Ascending aorta (tissue), 2 donors: ENCODE measurements at places on chromosomes 5 and 9.

GRCh38 chr9:88658311-88658822 lies 123.4 kb downstream of the NXNL2 start:
- no peak for DNase-seq
- H3K36me3 ChIP-seq = no peaks in the 10 kb centered on the region
- H3K4me1 ChIP-seq = peaks cover 8% of the 10 kb centered on the region
- no peak overlapping the region for H3K27ac ChIP-seq
- no peaks in the 10 kb centered on the region for H3K27me3 ChIP-seq

GRCh38 chr5:137073189-137073588 lies 425.9 kb downstream of the SPOCK1 start:
- H3K4me1 ChIP-seq = peaks cover 13% of the 10 kb centered on the region
- no peak for DNase-seq
- no peak overlapping the region for H3K4me3 ChIP-seq
- peak overlapping the region; percentile 87 for H3K27ac ChIP-seq
- no peaks in the 10 kb centered on the region for H3K36me3 ChIP-seq

GRCh38 chr5:83044926-83045325 lies 32.3 kb downstream of the TMEM167A start:
- H3K36me3 ChIP-seq = no peaks in the 10 kb centered on the region
- no peak for DNase-seq
- no peak overlapping the region for H3K27ac ChIP-seq
- H3K4me1 ChIP-seq = no peaks in the 10 kb centered on the region

DNA sequence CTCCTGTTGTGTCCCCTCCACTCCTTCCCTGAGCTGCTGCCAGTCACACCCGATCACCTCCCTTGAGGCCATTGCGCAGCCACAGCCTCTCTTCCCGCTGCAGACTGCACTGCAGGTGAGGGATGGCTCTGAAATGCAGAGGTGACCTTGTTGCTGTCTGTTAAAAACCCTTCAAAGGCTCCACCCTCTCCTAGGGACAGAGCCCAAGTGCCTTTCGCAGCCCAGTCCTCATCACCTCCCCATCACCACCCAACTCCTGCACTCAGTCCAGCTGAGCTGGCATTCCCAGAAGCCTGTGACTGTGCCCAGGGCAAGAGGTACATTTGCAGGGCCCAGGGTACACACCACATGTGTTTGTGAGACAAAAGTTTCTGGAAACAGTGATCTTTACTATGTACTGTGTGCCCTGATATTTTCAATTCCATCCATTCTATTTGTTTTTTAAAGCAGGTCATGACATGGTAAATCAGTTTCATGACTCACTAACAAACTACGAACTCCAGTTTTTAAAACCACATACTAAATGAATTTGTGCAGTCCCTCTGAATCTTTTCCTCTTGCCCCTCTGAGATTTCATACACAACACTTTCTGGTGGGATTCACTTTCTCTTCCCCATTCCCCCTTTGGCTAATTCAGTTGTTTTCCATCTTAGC lies 73.0 kb upstream of the SPOCK1 start:
- H3K4me3 ChIP-seq = no peak overlapping the region
- no peak overlapping the region for H3K27ac ChIP-seq
- DNase-seq = no peak
- no peaks in the 10 kb centered on the region for H3K36me3 ChIP-seq
- H3K4me1 ChIP-seq = no peaks in the 10 kb centered on the region

DNA sequence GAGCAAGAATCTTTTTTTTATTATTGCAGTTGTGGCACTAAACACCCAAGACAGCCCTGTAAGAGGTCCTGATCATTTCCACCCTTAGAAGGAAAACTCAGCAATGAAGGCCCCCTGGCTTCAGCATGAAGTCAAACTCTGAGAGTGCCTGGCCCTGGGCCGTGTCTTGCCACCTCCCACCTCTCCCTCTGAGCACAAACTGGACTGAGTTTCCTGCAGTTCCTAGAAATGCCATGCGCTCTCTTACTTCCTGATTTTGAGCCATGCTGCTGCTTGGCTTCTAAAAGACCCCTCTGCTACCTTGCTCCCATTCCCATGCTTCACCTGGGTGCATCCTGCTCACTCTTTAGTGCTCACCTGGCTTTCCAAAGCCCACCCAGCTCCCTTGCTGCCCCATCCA lies 140.4 kb upstream of the KLF9 start:
- H3K4me1 ChIP-seq = no peaks in the 10 kb centered on the region
- no peaks in the 10 kb centered on the region for H3K36me3 ChIP-seq
- H3K4me3 ChIP-seq = no peak overlapping the region
- H3K27ac ChIP-seq = peak overlapping the region; percentile 5
- H3K27me3 ChIP-seq = no peaks in the 10 kb centered on the region

DNA sequence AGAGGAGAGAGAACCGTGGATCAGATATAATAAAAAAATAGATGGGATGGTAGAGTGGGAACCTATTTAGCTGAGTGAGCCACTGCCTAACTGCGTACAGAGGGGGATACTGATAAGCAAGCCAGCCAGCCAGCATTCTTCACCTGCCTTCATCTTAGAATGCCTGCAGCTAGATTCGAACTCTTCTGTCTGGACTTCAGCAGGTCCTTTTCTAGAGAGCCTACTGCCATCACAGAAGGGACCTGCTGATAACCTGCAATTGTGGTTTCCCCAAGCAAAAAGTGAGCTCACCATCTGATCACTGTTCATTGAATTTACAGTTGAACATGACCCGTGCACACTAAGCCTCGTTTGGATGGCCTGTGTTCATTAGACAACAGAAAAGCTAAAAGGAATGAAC lies 109.4 kb downstream of the CDC42SE2 start:
- DNase-seq = no peak
- H3K36me3 ChIP-seq = no peaks in the 10 kb centered on the region
- H3K27ac ChIP-seq = no peak overlapping the region
- no peaks in the 10 kb centered on the region for H3K27me3 ChIP-seq
- no peak overlapping the region for H3K4me3 ChIP-seq
- no peaks in the 10 kb centered on the region for H3K4me1 ChIP-seq

DNA sequence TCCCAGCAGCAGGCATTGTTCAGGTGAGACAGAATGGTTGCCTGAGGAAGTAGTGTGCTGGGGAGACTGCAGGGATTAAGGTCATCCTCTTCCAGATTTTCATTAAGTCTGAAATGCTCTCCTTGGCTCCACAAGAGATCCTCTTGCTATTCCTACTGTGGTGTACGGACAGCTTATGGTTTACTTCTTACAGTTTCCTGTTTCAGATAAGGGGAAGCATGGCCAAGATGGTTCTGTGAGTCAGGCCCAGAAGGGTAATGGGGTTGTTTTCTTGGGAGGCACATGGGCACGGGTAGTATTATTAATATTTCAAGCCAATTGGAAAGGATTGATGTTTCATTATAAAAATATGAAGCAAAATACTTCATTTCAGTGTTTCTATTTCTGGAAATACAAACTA lies 42.9 kb downstream of the GLRX start:
- H3K36me3 ChIP-seq = peaks cover under 1% of the 10 kb centered on the region
- no peaks in the 10 kb centered on the region for H3K27me3 ChIP-seq
- peak overlapping the region; percentile 54 for H3K27ac ChIP-seq

GRCh38 chr9:78678877-78679276 lies 382.0 kb downstream of the PSAT1 start:
- no peaks in the 10 kb centered on the region for H3K27me3 ChIP-seq
- H3K36me3 ChIP-seq = no peaks in the 10 kb centered on the region
- H3K4me3 ChIP-seq = no peak overlapping the region
- no peak overlapping the region for H3K27ac ChIP-seq
- no peak for DNase-seq
- no peaks in the 10 kb centered on the region for H3K4me1 ChIP-seq

GRCh38 chr5:150541895-150542294 lies 34.0 kb downstream of the NDST1 start:
- peaks cover 25% of the 10 kb centered on the region for H3K4me1 ChIP-seq
- peaks cover 48% of the 10 kb centered on the region for H3K36me3 ChIP-seq
- H3K27me3 ChIP-seq = no peaks in the 10 kb centered on the region

- H3K27me3 ChIP-seq = no peaks in the 10 kb centered on the region
- DNase-seq = no peak
- no peak overlapping the region for H3K4me3 ChIP-seq
- H3K4me1 ChIP-seq = no peaks in the 10 kb centered on the region
- no peak overlapping the region for H3K27ac ChIP-seq
Observed at GRCh38 chr5:135342551-135342875, 56.5 kb downstream of the MACROH2A1 start.

DNA sequence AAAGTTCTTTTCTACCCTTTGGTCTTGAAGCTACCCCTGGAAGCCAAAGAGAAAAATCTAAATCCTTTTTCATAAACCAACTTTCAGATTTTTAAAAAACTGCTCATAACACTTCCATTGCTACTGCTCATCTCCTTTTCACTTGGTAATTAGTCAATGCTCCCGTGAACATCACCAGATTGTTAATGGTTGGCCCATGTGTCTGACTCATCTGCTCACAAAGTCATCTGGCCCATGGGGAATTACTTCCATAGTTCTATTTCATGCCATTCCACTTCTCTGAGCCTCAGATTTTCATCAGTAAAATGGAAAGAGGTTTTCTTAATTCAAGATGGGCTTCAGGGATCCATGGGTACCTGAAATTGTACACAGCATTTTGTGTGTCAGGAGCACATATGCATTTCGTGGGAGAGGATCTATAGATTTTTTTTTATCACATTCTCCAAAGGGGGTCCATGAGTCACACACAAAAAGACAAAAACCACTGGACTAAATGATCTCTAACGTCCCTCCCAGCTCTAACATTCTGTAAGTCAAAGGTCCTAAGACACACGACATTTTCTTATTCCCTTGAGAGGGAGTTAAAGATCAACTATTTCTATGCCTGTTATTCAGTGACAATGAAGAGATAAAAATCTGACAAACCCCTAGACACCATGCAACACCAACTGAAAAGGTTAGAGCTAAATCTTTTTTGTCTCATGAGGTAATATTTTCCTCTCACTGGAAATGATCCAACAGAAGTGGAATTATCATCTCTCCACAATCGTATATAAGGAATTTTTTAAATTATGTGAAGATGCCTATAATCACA lies 75.4 kb downstream of the TEX10 start:
- no peak overlapping the region for H3K4me3 ChIP-seq
- no peaks in the 10 kb centered on the region for H3K4me1 ChIP-seq
- peaks cover 9% of the 10 kb centered on the region for H3K36me3 ChIP-seq
- DNase-seq = no peak
- no peak overlapping the region for H3K27ac ChIP-seq

DNA sequence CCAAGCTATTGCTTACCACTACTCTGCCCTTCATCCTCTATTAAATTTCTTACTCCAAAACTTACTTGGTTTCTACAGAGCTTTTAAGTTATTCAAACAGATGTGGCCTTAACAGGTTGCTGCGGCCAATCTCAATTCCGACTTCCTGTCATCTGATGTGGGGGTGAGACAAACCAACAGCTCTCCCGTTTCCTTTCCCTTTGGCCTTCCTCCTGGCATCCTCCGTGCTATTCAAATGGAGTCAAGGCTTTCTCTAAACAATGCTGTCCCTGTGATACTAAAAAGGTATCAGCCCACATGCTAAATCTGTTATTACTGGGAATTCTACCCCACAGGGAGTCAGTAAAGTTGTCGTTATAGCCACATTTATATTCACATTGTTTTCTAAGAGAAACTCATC lies 11.8 kb downstream of the RBM18 start:
- no peak overlapping the region for H3K4me3 ChIP-seq
- H3K36me3 ChIP-seq = peaks cover 24% of the 10 kb centered on the region
- H3K27ac ChIP-seq = no peak overlapping the region
- no peaks in the 10 kb centered on the region for H3K4me1 ChIP-seq
- no peaks in the 10 kb centered on the region for H3K27me3 ChIP-seq
- no peak for DNase-seq

- H3K4me3 ChIP-seq = no peak overlapping the region
- no peak for DNase-seq
- no peaks in the 10 kb centered on the region for H3K27me3 ChIP-seq
- H3K4me1 ChIP-seq = peaks cover 12% of the 10 kb centered on the region
- H3K36me3 ChIP-seq = no peaks in the 10 kb centered on the region
Observed at GRCh38 chr5:155729684-155730059, 597.3 kb upstream of the SGCD start.

DNA sequence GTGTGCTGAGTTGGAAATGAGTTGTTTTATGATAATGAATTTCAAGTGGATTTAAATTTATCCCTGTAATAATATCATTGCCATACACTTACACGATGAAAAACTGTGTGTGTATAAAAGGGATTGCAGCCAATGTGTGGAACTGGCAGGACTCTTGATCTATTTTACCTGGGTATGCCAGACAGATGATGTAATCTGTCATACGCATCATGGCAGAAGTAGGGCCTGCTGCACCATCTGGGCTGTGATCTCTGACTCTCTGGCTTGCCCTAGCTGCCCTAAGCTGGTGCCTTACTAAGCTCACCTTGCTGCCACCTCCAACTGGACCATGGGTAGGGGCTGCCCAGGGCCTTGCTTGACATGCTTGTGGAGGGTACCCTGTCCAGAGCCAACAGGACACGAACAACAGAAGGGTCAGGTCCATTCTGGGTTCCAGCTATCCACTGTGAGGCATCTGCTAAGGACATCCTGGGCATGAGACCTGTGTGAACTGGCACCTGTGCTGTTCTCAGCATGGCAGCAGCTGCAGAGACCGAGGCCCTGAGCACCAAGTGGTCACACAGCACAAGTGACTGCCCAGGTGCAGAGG lies 184.2 kb downstream of the FSTL4 start:
- H3K36me3 ChIP-seq = no peaks in the 10 kb centered on the region
- no peaks in the 10 kb centered on the region for H3K27me3 ChIP-seq
- H3K4me1 ChIP-seq = no peaks in the 10 kb centered on the region
- DNase-seq = no peak
- H3K4me3 ChIP-seq = no peak overlapping the region

GRCh38 chr9:95605101-95605500 lies 88.3 kb upstream of the PTCH1 start:
- peaks cover 14% of the 10 kb centered on the region for H3K4me1 ChIP-seq
- H3K4me3 ChIP-seq = no peak overlapping the region
- H3K36me3 ChIP-seq = no peaks in the 10 kb centered on the region
- H3K27me3 ChIP-seq = no peaks in the 10 kb centered on the region

- no peaks in the 10 kb centered on the region for H3K27me3 ChIP-seq
- no peak overlapping the region for H3K4me3 ChIP-seq
- no peaks in the 10 kb centered on the region for H3K4me1 ChIP-seq
- DNase-seq = no peak
- H3K27ac ChIP-seq = no peak overlapping the region
- H3K36me3 ChIP-seq = no peaks in the 10 kb centered on the region
Observed at GRCh38 chr9:124795881-124796431, 19.0 kb downstream of the OLFML2A start.

DNA sequence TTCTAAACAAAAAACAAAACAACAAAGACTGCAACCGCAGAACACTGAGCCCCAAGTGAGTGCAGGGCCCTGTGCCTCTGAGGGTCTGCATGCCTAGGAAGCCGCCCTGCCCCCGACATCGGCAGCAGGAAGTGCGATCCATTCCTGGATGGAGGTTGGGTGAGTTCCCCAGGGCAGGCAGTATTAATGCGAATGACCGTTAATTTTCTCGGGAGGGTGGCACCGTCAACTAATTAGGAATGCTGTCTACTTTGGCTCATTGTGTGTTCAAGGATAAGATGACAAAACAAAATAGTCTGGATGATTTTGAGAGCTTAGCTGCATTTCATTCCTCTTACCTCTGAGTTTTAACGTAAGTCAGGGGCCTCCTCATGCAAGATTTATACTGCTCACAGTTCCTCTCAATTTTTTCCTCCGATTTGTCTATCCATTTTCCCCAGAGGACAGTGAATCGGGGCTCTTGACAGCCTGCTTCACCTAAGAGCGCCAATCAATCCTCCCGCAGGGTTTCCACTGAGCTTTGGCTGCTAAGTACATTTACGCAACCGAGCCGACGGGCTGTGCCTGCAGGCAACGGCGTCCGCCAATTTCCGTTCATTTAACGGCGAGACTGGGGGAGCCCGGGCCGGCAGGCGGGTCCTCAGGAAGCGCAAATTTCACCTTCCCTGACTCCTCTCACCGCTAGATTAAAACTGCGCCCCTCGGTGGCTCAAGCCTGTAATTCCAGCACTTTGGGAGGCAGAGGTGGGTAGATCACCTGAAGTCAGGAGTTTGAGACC lies 2.9 kb upstream of the NXNL2 start:
- H3K4me3 ChIP-seq = no peak overlapping the region
- H3K27ac ChIP-seq = peak overlapping the region; percentile 23
- peaks cover 6% of the 10 kb centered on the region for H3K4me1 ChIP-seq
- DNase-seq = no peak
